Inflammatory macrophage treated with lipopolysaccharide for 1 hour (primary cell): ENCODE measurements at places on chromosomes 3 and 15.

DNA sequence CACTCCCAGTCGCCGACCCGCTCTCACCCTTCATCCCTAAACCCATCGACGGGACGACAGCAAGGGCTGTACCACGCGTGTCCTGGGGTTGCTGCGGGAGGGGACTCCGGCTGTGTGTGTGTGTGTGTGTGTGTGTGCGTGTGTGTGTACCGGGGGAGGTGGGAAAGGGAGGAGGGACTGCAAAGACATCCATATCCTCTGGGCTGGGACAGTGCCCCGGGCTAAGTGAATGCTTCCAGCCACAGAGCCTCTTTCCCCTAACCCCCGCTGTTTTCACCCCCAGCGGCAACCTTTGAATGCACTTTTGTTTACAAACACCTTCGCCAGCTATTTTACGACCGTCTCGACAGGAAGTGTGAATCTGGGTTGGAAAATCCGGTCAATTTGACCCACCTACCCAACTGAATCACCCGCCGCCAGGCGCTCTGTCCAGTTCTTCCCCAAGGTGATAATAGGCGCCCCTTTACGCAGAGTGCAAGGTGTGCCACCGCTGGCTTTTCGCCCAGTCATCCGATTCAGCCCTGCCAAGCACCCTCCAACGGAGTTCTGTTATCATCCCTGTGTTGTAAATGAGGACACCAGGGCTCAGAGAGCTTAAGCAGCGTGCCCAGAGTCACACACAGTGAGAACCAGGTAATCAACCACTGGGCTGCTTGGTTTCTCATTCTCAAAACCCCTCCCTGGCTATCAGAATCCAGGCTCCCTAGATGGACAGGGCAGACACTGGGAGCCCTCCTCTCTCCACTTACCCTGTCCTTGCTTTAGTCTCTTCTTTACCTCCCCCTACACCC is 739 bp upstream of the AMOTL2 start:
- DNase-seq: no peak

- no peak for DNase-seq
Observed at GRCh38 chr3:139608108-139608380, 68.5 kb upstream of the RBP1 start.

- DNase-seq: no peak
Observed at GRCh38 chr3:40070816-40071215, 238.7 kb upstream of the EIF1B start.

GRCh38 chr3:118628704-118629341 is 405.8 kb downstream of the IGSF11 start:
- DNase-seq: peak; percentile 1

- DNase-seq: no peak
Observed at GRCh38 chr3:9785602-9786001, 6.7 kb downstream of the TADA3 start.

- no peak for DNase-seq
Observed at GRCh38 chr15:99741835-99742234, 8.6 kb upstream of the LYSMD4 start.

DNA sequence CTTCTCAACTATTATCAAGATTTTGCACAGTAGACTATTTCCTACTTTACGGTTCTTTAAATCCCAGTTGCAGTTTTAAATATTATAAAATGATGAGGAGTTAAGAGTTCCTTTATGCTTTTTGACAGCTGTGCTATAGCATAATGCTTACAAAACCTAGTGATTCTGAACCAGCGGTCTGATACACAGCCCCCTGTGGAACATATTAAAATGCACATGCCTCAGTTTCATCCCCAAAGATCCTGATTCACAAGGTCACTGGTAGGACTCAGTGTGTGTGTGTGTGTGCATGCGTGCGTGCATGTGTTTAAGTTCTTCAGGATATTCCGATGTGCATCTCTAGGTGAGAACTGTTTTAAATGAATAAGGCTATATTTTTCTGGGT is 330.1 kb upstream of the TPM1 start:
- no peak for DNase-seq

- no peak for DNase-seq
Observed at GRCh38 chr3:58048301-58048700, 40.1 kb downstream of the FLNB start.

DNA sequence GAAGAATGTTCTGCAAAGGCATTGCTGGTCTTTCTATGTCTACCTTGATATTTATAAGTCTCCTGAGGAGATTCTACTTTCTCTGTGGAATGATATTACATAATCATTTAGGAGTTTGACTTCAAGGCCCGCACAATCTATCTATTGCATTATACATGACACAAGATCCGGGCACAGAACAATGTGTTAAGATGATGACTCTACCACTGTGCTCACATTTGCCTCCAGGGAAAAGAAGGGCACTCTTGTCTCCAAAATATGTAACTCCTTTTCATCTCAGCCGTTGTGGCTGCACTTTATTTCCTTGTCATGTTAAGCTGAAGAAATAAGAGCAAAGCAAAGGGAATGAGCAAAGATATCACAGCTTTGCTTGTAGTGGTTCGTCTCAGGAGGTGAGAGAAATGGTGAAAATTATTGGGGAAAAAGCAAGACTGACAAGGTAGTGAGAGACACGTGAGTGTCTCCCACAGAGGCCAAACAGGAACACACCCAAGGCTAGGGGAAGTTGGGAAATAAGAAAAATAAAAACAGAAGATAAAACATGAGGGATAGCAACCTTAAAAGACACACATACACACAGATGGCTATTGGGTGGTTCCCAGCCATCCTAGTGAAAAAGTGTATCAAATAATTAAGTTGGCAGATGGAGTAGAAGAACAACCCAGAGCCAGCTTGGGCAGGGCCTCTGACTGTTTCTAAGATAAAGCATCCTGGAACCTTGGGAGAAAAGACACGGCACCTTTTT is 184.3 kb downstream of the P3H2 start:
- no peak for DNase-seq

DNA sequence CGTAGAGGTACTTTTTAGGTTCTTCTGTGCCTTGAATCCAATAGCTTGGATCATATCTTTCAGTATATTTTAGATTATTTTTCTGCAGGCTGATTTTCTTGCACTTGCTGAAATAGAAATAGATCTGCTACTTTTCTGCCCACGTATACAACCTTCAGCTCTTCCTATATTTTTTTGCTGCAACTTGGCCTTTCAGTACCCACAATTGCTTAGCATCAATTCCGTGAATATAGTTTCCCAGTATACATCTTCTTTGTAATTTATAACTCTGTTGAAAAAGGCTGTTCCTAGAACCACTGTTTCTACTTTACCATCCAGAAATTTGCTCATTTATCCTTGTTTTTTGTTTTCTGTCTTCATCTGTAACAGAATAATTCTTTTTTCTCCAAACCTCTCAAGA is 36.2 kb downstream of the GTF2E1 start:
- DNase-seq: peak; percentile 38

DNA sequence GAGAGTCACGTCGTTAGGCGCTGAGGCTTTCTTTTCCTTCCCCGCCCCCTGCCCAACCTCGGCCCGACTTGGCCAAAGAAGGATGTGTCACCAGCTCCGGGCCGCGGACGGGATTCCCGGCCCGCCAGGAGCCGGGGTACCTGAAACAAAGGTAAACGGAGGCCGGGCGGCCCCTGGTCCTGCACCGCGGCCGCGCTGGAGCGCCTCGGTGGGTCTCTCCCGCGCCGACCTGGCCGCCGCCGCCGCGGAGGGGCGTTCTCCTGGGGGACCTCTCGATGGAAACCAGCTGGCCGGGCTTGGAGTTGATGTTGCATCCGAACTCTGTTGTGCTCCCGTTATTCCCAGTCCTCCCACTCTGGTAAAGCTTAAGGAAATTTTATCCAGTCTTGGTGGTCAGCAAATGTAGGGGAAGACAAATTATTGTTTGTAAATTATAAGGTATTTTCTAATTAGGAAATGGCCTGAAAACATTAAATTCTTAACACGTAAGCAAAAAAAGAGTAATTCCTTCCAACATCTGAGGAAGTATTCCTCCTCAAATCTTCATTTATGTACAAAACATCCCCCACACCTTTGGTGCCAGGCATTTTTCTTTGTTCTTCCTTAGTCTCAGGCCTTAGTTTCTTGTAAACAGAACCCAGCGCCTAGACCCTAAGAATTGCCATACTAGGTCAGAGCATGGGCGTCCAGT is 888 bp downstream of the PPP2R3A start:
- DNase-seq: no peak

DNA sequence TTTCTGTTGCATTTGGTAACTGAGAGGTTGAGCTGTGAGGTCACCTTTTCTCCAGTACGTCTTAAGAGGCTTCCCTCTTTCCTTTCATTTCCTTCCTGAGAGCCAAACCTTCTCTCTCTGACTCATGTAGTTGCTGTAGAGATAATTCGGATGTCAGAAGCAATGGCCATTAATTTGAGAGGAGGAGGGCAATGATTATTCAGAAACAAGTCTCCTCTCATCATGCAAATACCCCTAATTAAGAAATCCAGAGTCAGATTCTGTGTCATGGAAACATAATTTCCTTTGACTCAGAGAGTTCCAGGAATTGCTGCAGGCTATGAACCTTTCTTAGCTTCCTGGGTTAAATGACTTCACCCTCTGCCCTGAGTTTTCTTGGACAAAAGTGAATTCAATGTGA is 59.0 kb upstream of the GSK3B start:
- peak; percentile 12 for DNase-seq

- DNase-seq: no peak
Observed at GRCh38 chr3:107794664-107795443, 272.1 kb downstream of the BBX start.

DNA sequence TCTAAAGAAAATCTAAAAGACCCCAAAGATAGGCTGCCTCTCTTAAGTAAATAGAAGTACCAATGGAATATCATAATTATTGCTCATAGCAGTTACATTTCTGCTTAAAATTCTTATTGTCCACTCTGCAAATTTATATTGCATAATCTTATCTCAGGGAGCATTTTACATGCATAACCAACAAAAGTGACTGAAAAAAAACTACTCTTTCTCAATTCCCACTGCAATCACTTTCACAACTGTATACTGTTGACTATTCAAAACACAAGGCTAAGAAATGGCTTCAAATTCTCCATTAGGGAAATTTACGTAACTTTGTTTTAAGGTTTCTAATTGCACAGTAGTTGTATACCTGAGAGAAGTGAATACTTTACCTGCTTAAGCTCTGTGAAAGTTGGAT is 56.3 kb downstream of the HMG20A start:
- no peak for DNase-seq

DNA sequence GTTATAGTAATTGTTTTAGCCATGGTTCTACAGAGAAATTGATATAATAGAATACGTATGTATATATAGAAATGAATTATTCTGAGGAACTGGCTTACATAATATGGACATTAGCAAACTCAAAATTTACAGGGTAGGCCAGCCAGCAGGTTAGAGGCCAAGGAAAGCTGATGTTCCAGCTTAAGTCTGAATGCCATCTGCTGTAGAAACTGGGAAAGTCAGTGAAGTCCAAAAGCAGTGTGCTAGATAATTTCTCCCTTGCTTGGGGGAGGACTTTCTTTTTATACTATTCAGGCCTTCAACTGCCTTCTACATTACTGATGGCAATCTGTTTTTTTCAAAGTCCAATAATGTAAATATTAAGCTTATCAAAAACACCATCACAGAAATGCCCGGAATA is 1174.7 kb downstream of the ZPLD1 start:
- no peak for DNase-seq

DNA sequence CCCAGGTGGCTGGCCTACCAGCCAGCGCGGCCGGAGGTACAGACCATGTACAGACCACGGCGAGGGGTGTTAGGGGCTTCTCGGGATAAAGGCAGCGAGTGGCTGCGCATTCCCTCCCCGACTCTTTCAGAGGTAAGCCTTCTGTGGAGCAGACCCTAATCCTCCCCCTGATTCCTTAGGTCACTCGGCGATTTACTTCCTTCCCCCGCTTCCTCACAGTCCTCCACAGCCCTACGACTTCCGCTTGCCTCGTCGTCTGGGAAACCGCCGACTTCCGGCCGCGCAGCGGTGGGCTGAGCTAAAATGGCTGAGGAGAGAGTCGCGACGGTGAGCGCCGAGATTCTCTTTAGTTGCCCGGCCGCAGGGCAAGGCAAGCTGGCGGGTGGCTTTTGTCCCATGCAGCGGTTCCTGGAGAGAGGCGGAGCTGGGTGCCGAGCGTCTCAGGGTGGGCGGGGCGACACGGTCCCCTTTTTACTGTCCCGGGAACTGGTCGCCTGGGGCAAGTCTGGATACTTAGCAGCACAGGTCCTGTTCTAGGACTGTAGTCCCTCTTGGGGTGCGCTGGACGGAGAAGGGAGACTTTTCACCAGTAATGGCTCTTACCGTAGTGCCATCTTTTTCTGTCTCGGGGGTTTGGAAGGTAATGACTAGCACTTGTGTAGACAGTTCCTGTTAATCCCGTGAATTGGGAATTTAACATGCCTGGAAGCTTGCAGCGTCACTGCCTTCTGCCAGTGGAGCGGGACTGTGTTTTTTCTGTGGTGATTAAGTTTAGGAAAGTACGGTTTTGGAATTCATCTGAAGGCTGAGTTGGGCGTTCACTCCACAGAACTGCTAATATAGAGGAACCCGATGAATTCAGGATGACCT is at the start of the genes BBS4 and HIGD2B:
BBS4 (plus strand) TSS at position 283 of the 870 bp plus-strand sequence; CDS start at position 304, 21 bp downstream.
HIGD2B (minus strand) TSS at position 258 of the 870 bp plus-strand sequence. CDS start 9,808 bp downstream, outside the sequence.
- peak; percentile 91 for DNase-seq

DNA sequence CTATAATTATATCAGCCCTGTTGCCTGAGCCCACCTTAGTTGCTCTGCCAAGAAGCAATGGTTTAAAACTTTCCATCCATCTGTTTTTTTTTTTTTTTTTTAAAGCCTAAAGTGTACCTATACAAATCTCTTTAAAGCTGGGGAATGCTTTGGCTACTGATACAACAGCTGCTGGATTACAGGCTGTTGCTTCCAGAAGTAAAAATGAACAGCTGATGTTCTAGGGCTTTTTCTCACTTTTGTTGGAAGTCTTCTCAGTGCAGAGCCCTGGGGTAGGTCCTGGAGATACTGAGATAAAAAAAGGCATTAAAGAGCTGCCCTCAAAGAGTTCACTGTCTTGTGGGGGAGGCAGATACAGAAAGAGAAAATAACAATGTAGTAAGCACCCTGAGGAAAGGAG is 218.1 kb downstream of the NLGN1 start:
- DNase-seq: no peak

DNA sequence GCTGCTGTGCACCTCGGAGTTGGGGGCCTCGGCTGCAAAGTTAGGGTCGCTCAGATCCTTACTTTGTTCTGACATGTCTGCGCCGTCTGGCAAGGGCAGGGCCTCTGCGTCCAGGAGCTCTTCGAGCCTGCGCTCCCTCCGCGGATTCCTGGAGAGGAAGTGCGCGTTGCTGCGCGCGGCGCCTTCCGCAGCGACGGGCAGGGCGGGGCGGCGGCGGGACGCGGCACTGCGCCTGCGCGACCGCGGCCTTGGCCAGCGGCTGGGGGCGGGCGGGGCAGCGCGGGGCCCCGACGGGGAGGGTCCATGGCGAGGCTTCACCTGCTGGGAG is at the start of gene NDN:
NDN (minus strand) TSS at position 163 of the 328 bp plus-strand sequence; CDS start at position 75, 88 bp downstream.
- DNase-seq: no peak

GRCh38 chr3:197975311-197975710 is 15.3 kb downstream of the LMLN start:
- DNase-seq: no peak

DNA sequence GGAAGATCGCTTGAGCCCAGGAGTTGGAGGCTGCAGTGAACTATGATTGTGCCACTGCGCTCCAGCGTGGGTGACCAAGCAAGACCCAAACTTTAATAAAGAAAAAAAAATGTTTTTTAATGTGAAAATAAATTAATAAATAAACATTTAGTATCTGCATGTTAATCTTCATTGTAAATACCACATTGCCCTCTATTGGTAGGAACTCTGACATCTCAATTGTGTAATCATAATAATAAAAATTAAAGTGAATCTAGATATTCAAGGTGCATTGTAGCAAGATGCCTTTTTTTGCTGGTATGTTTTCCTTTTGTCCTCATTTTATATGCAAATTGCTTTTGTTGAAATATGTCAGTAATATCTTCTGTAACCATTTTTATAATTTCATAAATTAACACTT is 95.0 kb upstream of the LIMD1 start:
- DNase-seq: peak; percentile 42
